Right cardiac atrium (tissue), 5 donors: ENCODE measurements at places on chromosomes 6 and 20. TPM values are rescaled to one million over a fixed set of nuclear protein-coding genes. Genes with fewer than 3 reads are reported as not detected.

GRCh38 chr6:151172751-151173150, 67.0 kb upstream of the AKAP12 start:
- DNase-seq = no peak

GRCh38 chr20:19929012-19929360, 88.2 kb upstream of the NAA20 start:
- DNase-seq = no peak

DNA sequence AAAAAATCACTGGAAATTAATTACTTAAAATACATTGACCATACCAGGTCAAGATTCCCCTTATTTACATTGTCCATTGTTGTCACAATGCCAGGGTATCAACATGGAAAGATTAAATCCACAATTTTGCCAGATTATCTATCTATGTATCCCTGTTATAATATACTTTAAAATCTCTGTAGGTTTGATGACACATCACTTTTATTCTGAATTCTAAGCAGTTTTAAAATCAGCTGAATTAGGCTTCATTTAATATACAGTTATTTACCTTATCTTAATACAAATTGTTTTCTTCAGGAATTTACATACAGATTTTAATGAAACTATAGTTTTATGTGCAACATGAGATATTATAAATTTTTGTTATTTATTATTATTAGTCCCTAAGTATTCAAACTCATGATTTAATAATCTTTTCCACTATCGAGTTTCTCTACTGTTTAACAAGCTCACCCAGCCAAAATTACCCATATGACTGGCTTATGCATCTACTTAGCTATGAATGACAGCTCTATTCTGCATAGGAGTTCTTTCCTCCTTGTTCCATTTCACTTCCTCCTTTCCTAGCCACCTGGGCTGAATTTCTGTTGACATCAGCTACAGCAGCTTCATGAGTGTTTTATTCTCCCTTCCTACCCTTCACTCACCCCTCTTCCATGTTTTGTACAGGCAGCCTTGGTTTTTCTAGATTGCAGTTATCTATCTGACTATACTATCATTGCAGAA, 654.2 kb upstream of the MAP3K7 start:
- DNase-seq = no peak

DNA sequence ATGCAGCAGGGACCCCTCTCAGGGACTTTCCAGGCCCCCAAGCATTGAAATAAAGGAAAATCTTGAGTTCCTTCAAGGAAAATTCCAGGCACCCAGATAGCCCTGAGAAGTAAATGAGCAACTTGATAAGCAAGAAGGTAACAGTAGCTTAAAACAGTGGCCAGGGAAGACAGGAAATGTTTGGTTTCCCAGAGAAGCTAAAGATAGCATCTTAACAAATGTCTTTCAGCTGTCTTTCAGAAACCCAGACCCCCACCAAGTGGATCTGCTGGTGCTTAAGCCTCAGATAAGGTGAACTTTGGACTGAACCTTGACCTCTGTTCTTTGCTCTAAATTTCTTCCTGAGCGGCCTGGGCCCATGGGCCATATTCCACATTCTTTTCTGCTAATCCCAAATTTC, 117.8 kb upstream of the CST7 start:
- DNase-seq = no peak

GRCh38 chr6:166305562-166306117, 2.6 kb downstream of the PRR18 start:
- no peak for DNase-seq

- DNase-seq = no peak
Observed at GRCh38 chr6:74658391-74658790, 547.5 kb downstream of the COL12A1 start.

DNA sequence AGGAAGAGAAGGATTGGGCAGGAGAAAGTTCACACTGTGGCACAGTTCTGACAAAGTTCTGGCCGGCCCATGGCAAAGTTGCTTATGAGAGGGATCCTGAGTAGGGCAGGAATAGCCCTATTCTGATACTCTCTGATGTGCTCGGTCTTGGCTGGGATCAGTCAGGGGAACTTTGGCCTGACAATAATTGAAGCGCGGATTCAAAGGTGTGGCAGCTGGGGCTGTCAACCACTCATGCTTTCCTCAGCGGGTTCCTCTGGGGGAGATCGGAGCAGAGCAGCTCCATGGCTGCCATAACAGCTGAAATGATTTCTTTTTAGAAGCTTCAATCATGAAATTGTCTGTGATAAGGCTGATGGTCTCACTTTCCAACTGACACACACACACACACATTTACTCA, 714.1 kb downstream of the DHX35 start:
- DNase-seq = no peak

GRCh38 chr6:77403424-77403823, 59.9 kb downstream of the HTR1B start:
- no peak for DNase-seq

DNA sequence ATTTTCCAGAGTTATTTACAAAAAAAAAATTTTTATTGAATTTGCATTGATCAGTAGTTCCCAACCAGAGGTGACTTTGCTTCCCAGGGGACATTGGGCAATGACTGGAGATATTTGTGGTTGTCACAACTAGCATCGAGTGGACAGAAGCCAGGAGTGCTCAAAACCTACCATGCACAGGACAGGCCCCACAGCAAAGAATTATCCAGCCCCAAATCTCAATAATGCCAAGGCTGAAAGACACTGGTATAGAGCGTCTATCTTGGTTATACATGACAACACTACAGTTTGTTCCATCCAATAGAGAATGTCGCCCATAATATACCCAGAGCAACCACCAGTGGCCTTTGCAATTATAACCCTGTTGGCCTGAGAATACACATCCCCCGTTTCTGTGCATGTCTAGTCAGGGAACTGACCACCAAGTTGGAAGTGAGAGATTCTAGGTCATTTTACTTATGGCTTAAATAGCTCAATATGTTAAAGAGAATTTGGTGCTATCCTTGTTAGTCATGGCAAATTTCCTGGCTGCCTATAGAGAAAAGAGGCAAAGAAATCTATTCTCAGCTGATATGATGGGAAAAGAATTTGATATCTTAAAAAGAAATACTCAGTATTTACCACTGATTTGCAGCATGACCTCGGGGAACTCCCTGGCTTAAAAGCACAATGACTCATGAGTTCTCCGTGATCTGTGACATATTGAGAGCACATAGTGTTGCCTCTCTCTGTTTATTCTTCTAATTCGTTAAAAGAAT, 76.0 kb upstream of the ADTRP start:
- no peak for DNase-seq

DNA sequence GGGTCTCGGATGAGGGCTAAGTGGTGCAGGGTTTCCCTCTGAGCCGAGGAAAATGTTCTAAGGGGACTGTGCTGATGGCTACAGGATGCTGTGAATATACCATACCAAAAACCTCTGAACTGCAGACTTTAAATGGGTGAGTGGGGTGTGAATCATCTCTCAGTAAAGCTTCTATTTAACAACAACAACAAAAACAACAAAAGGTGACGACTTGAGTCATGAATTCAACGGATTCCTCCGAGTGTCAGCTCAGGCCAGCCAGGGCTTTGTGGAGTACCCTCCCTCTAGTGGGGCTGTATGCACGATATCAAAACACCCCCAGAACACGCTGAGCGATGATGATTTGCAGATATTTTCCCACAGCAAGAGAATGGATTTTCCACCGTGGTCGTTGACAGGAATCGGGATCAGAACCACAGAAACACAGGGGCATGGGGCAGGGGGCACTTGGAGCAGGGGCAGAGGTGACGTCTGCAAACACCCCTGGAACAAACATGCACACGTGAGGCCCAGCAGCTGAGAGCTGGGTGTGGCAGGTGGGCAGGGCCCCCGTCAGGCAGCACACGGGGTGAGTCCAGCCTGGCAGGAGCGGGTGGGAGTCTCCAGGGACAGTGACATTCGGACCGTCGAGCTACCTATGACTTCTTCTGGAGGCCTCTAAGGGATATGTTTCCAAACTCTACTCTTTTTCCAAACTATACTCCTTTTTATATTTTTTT, 38.6 kb downstream of the SLC2A4RG start:
- no peak for DNase-seq

UST gene
- 4.6 TPM for total RNA-seq

SRSF6 gene
- 64.4 TPM for total RNA-seq

TMC2 gene
- total RNA-seq = not detected

RIPOR2 gene
- 2.1 TPM for total RNA-seq
